Thoracic aorta endothelial cell (primary cell): ENCODE measurements at places on chromosomes 1 and 21. TPM values are rescaled to one million over a fixed set of nuclear protein-coding genes. Genes with fewer than 3 reads are reported as not detected.

Gene TMPRSS3
- not detected in 2 replicates for total RNA-seq

Gene AMY1A
- total RNA-seq, result not detected in 2 replicates

Gene DPH2
- total RNA-seq, result 26.6 and 33.3 TPM in 2 replicates

Gene CCDC17
- 1.7 TPM in 2 replicates for total RNA-seq

Gene NCF2
- total RNA-seq, result not detected in 2 replicates

Gene RPTN
- total RNA-seq, result not detected in 2 replicates
